ENCODE measurements at places on chromosomes 13 and 19. TPM values are rescaled to one million over a fixed set of nuclear protein-coding genes. Genes with fewer than 3 reads are reported as not detected.

GRCh38 chr13:40923867-40924266 is 95.2 kb downstream of the ELF1 start:
- no peak for DNase-seq

DNA sequence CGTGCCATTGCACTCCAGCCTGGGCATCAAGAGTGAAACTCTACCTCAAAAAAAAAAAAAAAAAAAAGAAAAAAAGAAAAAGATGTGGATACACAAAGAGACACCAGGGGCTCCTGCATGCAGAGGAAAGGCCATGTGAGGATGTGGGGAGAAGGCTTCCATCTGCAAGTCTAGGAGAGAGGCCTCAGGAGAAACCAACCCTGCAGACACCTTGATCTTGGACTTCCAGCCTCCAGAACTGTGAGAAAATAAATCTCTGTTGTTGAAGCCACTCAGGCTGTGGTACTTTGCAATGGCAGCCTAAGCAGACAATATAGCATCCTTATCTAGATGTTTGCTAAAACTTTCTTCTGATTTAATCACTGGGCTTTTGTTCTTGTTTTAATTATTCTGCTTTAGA is 50.3 kb downstream of the POLR1D start:
- no peak for DNase-seq

DNA sequence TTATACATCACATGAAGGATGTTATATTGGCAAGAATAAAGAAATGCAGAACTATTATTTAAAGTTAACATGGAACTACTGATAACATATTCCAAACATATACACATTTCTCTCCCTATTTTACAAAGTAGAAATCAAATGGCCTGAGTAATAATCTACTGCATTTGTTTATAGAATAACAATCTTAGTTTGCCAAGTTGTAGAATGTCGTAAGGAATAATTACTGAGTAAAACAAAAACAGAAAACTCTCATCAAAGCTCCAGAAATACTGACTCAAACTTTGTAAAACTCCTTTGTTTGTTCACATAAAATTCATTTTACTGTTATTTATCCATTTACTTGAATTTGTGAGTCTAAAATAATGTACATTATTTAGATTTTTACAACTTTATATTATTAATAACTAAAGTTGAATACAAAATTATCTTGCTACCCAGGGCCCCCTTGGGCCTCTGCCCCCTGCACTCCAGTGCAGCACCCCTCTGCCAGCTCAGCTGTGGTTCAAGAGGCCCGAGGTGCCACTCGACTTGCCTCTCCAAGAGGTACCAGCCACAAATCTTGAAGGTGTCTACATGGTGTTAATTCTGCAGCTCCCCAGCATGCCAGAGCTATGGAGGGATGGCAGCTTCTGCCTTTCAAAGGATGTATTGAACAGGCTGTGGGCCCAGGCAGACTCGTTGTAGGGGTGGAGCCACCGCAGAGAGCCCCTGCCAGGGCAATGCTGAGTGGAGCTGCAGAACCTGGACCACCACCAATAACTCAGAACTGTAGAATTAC is 2819.7 kb downstream of the PCDH9 start:
- no peak for DNase-seq

DNA sequence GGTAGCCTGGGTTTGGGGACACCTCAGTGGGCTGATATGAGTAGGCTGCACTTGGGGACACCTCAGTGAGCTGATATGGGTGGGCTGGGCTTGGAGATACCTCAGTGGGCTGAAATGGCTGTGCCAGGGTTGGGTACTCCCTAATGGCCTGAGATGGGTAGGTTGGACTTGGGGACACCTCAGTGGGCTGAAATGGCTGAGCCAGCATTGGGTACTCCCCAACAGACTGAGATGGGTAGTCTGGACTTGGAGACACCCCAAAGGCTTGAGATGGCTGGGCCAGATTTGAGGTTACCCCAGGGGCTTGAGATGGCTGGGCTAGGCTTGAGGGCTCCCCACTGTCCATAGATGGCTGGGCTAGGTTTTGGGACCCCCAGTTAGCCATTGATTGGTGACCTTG is 12.1 kb downstream of the IQCN start:
- no peak for DNase-seq

DNA sequence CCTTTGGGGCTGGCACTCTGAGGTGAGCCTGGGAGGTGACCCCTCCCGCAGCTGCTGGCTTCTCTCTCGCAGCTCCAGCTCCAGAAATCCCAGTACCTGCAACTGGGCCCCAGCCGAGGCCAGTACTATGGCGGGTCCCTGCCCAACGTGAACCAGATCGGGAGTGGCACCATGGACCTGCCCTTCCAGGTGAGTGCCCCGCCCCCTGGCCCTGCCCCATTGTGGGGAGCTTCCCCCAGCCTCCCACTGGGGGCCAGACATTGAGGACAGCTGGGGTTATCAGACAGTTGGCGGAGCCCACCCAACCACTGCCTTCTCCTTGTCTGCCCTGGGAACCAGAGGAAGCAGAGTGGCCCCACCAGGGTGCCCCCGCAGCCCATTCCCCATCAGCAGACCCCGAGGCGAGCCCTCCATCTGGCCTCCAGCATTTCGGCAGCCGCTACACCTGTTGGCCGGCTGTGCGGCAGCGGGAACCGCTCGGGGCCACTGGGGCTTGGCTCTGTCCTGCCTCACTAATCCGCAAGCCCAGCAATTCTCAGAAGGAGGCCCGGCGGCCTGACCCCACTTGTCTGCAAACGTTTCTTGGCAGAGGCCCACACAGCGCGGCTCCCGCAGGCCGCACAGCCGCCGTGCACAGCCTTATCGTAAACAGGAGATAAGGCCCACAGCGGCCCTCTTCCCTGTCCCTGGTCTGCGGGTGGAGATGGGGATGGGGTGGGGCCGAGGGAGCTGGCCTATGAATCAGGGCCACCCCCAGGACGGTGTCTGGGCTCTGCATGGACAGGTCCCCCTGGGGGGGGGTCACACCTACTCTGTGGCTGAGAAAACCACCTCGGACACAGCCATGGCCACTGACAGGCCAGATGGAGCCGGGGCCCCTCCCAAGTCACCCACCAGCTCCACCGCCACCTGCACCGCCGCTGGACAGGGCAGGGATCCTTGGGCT is 48.0 kb downstream of the COMP start:
- DNase-seq, result peak; percentile 95

- no peak for DNase-seq
Observed at GRCh38 chr19:33399745-33400681, 26.5 kb downstream of the CEBPG start.

DNA sequence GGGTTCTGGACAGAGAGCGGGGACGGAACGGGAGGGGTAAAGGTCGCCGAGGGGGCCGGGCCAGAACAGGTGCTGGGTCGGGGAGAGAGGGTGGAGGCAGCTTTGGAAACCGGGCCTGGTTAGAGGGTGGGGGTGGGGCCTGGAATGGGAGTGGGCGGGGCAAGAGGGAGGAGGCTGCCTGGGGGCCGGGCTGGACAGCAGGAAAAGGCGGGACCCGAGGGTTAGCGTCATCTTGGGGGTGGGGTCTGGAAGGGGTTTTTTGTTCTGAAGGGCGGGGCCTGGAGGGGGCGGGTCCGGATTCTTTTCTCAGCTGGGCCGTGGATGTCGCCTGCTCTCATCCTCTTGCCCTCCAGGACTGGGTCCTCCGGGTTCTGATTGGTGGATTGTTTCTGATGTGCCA is 4.3 kb upstream of the ZNF813 start:
- DNase-seq, result peak; percentile 28

Gene GRWD1
- total RNA-seq, result 25.1 TPM
